ENCODE measurements at places on chromosomes 7 and 10.

GRCh38 chr7:101754424-101755159 lies 62.8 kb upstream of the CUX1 start:
- no peak for DNase-seq

GRCh38 chr7:70190281-70190680 lies 592.0 kb downstream of the AUTS2 start:
- DNase-seq, result no peak

DNA sequence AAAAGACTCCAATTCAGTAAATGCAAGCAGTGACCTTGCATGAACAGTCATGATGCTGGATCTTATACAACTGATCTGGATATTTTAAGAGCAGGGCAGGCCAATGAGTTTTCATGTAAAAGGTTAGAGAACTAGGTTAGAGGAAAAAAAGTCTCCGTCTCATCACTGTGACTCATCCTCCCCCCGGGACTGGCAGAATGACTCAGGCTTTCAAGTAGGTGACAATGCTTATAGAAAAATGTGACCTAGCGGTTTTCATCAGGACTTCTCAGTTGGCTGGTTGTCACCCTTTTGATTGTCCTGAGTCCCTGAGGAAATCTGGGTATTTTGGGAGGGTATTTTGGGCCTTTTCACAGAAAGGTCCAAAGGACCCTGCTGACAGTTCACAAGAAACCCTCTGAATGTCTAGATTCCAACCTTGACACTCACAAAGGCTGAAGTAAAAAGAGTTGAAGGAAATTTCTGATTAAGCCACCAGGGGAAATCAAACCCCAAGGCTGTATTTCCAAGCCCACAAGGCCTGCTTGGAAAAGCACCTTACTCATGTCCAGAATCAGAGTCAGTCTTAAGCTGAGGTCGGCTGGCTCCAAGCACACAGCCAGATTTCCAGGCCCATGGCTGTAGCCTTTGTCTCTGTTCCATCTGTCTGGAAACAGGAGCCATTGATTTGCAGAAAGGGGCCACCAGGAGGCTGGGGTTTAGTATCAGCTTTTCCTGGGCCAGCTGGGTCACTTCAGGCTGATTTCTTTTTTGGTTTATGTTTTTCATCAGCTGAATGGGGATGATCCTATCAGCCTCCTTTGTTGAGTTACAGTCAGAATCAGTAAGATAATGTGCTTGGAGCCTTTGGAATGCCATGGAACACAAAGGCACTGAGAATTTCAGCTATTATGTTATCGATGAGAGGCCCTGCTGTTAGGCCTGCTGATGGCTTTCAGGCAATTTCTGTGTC lies 226.4 kb upstream of the HABP2 start:
- DNase-seq, result no peak

- DNase-seq, result no peak
These were observed 428.4 kb upstream of the TEX47 start for GRCh38 chr7:89223900-89224395.

- DNase-seq, result no peak
These were observed 111.9 kb downstream of the GPAM start for GRCh38 chr10:112071596-112072133.

GRCh38 chr7:2800931-2801688 lies 43.0 kb downstream of the GNA12 start:
- DNase-seq, result no peak

DNA sequence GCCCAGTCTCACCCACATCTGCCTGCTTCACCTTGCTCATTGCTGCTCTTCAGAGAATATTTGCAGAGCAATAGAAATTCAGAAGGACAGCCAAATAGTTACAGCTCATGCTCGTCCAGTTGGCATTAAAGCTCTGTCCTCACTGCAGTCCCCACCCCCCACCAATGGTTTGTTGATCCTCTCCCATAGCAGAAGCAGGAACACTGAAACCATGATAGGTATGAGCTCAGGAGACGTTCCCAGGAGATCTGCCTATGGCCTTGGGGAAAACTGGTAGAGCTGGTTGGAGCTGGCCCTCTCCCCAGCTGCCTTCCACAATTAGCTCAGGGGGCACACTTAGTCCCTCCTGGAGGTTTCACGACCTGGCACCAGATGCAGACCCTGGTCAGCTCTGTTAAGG lies 68.6 kb upstream of the KMT2C start:
- DNase-seq, result no peak

- DNase-seq, result no peak
These were observed 184.3 kb upstream of the DGKB start for GRCh38 chr7:15086862-15087261.

DNA sequence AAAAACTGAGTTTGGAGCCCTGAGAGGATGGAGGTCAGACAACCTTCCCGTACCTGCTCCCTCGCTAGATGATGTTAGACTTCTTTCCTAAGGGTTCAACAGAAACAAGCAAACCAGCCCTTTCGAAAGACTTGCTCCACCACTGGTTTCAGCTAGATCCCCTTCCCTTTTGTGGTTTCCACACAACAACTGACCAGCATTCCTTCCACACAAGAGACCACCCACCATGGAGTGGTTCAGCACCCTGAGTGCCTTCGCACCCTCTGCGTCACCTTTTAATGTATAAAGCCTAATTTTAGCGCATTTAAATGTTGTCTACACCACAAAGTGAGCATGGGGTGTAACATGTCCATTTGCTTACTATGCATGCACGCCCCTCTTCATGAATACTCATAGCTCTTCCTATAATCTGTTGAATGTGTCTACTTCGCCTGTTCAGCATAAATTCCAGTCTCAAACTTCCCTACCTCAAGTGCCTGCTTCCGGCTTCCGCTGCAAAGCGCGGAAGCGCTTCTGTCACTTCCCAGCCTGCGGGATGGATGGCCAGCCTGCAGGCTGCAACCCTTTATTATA lies 69.0 kb downstream of the TACC2 start:
- no peak for DNase-seq

DNA sequence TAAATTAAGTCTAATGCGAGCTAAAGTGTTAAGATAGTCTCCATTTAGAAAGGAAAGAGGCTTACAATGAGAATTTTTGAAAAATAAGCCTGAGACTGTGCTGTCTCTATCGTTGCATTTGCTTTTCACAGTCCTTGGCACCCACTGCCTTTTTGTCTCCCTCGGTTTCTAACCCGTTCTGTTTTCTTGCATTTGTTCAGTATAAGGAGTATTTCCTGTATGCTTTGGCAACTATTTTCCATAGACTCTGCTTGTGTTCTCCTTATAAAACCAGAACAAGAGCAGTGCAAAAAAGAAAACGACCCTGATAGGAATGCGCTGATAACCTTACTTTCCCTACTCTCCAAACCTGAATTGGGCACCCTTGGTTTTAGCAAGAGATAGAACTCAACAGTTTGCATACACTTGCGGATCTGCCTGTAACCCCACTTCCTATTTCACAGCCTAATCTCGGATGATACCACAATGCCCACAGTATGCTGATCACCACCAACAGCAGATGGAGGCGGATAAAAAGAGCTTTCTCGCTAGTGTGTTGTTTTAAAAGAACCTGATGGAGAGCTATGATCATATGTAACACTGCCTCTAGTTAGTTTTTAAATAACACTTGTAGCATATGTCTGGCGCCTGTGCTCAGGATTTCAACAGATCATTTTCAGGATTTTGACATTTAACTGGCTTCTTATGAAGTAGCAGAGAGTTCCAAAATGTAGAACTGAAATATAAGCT lies 1.6 kb upstream of the ARHGAP12 start:
- peak; percentile 16 for DNase-seq

DNA sequence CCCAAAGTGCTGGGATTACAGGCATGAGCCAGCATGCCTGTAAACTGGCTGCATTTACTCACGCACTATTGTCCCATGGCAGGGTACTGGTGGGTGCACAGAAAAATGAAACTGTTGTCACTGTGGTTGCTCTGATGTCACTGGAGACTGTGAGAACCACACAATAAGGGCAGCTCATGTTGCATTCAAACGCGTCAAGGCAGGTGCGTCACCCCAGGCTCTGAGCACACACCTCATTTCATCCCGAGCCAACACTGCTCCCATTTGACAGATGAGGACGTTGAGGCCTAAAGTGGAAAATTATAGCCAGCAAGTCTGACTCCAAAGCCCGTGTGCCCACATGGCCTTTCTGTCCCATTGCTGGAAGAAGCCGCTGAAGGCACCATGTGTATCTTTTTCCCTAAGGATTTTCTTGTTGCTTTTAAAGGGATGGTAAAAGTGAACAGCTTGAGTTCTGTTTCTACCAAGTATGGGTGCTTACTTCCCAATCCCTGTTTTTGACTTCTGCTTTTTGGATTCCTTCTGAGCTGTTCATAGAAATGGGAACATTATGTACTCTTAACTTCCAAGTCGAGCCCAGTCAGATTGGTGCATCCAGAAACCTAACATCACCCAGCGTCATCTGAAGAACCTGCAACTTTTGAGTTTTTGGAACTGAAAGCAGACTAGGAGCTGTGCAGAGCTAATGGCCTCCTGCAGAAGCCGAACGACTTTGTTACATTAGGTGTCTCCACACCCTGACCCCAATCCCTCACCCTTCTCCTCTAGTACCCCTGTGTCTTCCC lies 60.1 kb upstream of the CARD11 start:
- no peak for DNase-seq

- DNase-seq, result no peak
These were observed 15.9 kb downstream of the ITGB1 start for GRCh38 chr10:32942081-32942480.

- no peak for DNase-seq
These were observed 29.1 kb upstream of the CABCOCO1 start for GRCh38 chr10:61633665-61634064.

GRCh38 chr7:140146574-140146973 lies 30.2 kb downstream of the KDM7A start:
- DNase-seq, result no peak

DNA sequence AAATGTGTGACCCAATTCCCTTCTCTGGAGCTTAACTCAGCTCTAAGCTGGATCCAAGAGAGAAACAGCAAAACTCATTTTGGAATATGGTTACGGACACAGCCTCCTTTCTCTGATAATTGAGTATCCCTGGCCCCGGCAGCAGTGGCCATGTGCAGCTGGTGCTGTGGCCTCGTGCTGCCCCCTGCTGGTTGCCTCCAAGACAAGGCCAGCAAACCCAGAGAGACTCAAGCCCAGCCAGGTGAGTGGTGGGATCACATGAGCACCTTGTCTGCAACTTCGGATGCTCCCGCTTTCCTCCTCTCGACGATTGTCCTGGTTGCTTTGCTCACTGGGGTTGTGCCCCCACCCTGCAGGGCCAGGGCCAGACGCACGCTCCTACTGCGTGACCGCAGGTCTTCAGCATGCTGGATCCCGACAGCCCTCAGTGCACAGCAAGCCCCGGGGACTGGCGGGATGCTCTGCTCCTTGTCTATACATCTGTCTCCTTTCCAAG lies 19.4 kb downstream of the SFTPD start:
- DNase-seq, result peak; percentile 71

- no peak for DNase-seq
These were observed 68.9 kb downstream of the MTERF1 start for GRCh38 chr7:91811641-91812040.

- no peak for DNase-seq
These were observed 223.0 kb downstream of the ELFN1 start for GRCh38 chr7:1893036-1893435.

- DNase-seq, result no peak
These were observed 47.4 kb downstream of the PPP1R17 start for GRCh38 chr7:31734456-31734855.

GRCh38 chr10:94046098-94046497 lies 52.4 kb downstream of the PLCE1 start:
- no peak for DNase-seq

DNA sequence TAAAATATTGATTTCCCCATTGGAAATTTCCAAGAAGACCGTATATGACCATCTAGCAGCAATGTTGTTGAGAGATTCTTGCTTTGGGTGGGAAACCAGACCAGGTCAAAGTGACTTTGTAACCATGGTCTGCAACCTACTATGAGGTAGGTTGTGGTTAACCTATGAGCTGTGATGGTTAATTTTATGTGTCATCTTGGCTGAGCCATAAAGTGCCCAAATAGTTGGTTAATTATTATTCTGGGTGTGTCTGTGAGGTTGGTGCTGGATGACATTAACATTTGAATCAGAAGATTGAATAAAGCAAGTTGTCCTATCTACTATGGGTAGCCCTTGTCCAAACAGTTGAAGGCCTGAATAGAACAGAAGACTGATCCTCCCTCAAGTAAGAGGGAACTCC lies 18.3 kb upstream of the RALA start:
- no peak for DNase-seq

DNA sequence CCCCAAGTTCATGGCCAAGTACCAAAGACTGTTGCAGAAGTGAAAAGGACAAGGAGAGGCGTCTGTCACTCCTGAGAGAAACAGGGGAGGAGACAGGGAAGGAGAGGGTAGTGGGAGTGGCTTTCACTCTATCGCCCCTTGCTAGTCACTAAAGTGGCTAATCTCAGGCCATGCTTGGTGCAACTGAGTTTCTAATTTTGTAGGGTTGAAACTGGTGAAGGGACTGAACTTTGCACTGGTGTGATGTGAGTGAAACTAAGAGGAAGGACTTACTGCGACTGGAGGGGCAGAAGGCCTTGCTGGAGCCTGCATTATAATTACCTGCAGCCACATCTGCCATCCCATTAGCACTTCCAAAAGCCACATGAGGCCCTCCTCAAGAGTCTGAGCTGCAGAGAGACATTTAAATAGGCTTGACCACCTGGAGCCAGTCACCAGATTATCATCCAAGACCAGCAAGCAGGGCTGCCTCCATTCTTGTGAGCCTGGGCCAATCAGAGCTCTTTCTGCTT lies 107.2 kb upstream of the EEPD1 start:
- no peak for DNase-seq

- no peak for DNase-seq
These were observed 13.7 kb upstream of the C10orf71 start for GRCh38 chr10:49285232-49285631.

GRCh38 chr7:12056381-12056780 lies 154.7 kb upstream of the TMEM106B start:
- no peak for DNase-seq

- no peak for DNase-seq
These were observed 122.0 kb downstream of the TRRAP start for GRCh38 chr7:99000196-99000903.

DNA sequence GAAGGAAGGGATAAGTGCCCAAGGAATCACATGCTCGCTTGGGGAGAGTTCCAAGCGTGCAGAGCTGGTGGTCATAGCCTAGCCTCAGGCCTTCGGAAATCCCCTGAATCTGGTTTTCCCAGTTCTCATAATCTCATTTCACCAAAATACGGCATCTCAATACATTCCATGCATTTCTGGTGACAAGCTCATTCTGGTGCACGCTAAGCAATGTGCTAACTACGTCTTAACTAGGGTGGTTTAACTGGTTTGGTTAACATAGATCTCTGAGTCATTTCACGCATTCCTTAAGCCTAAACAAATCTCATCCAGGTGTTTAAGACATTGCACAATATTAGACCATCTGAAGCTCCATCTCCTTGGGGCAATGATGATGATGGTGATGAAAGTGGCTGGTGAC lies 72.9 kb upstream of the STEAP1B start:
- no peak for DNase-seq

- no peak for DNase-seq
These were observed 160.0 kb downstream of the NEBL start for GRCh38 chr10:20737107-20737506.

GRCh38 chr10:32893434-32893833 lies 64.6 kb downstream of the ITGB1 start:
- DNase-seq, result no peak

- DNase-seq, result no peak
These were observed 65.9 kb downstream of the PAX2 start for GRCh38 chr10:100811261-100811660.

Measured in T-cell (primary cell).